ENCODE measurements at places on chromosomes 7 and 10.

DNA sequence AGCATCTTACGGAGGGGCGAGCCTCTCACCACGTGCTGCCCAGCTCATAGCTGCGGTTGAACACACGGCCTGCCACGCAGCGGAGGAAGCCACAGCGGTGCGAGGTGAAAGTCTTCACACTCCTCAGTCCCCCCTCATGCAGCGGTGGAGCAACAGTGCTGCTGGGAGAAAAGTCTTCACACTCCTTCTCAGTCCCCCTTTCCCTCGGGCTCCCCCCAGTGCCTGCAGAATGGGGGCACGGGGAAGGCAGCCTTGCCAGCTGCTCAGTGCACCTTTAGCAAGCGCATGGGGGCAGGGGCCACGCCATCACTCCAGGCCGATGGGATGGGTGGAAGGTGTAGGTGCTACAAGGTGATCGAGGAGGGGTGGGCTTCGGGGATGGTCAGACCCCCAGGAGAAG is 206.3 kb upstream of the TCERG1L start:
- no peak for DNase-seq

DNA sequence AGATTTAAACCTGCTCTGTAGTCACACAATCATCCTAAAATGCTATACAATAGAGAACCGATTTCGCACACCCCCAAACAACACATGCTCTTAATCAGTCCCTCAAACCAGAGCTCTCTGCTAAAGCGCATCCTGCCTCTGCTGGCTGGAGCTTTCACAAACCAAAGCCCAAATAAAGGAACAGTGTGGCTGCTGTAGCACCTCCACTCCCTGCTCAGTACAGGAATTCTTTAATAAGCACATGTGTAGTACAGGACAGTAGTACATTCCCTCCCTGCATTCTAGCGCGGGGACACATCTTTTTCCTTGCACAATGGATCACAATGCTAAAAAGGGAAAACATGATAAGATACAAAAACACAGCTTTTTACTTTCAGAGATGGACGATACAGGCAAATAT is 684.6 kb downstream of the MAGI2 start:
- no peak for DNase-seq

DNA sequence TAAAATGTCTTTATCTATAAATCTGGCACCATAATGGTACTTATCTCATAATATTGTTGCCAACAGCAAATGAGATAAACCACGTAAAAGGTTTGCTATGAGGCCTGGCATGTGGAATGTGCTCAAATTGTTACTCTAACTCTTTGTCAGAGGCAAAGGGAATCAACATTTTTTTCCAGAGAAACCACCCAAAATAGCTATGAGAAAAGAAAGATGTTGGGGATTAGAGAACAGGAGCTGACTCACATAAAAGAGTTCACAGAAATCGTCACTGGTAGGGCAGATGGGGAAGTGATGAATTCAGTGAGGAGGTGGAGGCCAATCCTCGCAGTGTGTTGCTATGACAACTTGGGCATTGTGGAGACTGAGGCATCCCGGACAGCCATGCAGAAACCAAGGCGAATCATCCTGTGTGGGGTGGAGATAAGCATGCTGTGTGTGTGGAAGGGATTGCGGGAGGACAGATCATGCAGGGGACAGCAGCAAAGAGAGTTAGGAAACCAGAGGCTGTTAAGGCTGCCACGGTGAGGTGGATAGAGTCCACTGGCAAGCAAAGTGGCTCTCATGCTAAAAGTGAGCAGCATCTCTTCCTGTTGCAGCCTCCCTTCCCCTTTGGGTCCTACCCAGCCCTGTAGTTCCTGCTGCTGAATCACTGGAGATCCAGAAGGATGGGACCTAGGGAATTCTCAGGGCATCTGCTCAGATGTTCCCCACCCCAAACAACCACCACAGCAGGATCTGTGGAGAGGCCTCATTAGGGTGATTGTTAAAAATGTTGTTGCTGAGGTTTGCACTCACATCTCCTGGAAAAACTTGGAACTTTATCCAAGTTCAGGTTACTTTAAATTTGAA is 103.9 kb downstream of the CUBN start:
- peak; percentile 60 for DNase-seq

GRCh38 chr10:61486738-61487396 is 33.7 kb upstream of the TMEM26 start:
- no peak for DNase-seq

- DNase-seq, result no peak
These were observed 41.6 kb downstream of the PROSER2 start for GRCh38 chr10:11864727-11865126.

DNA sequence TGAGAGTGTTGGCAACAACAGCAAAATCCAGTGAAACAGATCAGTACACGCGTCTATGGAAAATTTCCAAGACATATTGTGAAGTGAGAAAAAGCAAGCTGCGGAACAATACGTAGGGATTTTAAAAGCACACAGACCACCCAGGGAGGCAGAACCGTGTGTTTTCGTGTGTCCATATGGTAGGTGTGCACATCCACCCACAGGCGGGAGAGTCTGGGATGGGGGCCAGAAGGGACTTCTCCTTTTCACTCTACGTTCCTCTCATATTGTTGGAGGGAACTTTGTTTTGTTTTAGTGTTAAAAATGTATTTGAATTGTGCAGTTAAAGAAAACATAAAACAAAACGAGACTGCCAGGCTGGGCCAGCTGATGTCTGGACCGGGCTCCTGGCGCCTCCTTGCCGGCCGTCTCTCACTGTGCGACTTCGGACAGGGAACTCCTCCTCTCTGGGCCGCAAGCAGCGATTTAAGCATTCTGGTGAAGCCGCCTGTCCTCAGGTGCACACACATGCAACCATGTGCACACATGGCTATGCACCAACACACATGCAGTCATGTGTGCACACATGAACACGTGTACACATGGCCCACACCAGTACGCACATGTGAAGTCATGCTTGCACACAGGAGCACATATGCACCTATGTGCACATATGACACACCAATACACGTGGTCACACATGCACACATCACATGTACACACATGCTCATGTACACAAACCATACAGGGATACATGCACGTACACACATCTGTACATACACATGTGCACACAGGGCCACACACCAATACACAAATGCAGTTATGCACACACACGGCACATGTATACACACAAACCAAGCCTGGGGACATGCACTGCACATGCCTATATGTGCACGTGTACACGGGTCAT is 141.1 kb downstream of the ELFN1 start:
- DNase-seq, result no peak

DNA sequence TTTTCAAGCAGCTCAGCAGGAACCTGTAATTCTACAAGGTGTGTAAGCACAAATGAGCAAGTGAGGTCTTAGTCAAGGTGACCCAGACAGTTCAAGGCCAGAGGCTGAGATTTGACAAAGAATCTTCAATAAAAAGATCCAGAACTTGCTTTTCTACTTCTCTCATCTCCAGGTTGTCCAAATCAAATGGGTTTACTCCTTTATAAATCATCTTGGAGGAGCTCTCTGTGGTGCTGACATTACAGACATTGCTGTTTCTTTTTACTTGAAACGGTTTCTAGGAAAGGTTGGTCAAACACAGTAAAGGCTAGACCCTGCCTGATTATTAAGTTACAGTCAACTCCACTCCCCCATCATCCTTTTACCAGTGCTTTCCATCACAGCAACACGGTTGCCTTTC is 504.6 kb downstream of the SORCS3 start:
- DNase-seq, result no peak

- no peak for DNase-seq
These were observed 69.7 kb downstream of the VWA2 start for GRCh38 chr10:114308531-114309363.

DNA sequence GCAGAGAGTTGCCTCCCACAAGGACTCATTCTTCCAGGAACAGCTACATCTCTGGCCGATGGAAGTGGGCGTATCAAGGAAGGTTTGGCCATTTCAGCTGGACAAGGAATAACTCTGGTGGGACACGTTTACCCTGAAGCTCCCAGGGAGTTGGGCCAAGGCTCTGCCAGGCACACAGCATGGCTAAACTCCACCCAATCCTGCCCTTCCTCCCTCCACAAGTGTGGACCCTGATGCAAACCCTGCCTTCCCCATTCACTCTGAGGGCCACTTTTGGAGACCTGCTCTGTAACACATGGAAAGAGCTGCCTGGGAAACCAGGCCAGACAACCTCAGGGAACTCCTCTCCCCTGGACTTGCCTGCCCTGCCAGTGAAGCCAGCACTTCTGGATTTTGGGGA is 407.8 kb upstream of the FOXK1 start:
- no peak for DNase-seq

DNA sequence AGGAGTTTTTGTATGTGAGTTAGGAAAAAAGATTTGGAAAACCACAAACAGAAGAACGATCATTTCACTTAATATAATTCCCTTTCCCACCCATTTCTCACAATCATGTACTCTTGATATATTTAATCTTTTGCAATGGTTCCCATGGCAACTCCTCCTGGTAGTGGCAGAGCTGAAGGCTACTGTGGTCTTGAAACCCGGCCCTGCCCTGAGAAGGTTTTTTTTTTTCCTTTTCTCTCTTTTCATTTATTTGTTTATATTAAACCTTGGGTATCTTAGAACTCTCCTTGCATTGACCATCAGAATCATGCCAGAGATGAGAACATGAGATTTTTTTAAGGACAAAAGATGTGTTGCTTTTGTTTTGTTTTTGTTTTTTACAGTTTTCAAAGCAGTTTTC is 566.1 kb upstream of the NRP1 start:
- DNase-seq, result no peak

DNA sequence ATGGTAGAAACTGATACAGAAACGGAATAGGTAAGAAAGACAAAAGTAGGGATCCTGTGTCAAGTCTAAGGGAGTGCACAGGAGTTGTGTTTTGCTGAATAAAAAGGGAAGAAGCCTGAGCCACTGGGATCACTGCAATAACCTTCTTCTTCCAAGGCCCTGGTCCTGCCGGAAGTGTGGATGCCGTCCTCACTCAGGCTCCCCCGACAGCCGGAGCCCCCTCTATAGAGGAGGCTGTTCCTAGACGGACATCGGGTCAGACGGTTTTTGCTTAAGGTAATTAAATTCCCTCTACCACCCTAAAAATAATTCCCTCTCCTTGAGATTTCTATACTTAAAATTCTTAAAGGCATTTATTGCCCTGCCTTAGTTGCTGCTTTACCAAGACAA is 566.9 kb downstream of the PTPRN2 start:
- no peak for DNase-seq

DNA sequence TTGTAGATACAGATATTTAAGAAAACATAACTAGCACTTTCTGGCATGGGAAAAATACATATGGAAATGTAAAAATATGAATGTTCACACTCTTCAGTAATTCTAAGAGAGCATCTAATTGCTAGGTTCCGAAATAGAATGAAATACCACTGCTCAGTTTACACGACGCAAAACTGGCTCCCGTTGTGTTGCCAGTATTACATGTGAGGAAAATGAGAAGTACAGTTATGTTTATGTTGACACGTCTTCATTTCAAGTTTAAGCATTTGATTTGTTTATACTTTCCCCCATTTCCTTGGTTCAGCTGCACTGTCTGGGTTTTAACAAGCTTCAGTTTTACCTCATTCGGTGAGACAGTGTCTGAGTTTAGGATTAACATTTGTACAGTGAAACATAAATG is 275.8 kb upstream of the SEMA3D start:
- no peak for DNase-seq

DNA sequence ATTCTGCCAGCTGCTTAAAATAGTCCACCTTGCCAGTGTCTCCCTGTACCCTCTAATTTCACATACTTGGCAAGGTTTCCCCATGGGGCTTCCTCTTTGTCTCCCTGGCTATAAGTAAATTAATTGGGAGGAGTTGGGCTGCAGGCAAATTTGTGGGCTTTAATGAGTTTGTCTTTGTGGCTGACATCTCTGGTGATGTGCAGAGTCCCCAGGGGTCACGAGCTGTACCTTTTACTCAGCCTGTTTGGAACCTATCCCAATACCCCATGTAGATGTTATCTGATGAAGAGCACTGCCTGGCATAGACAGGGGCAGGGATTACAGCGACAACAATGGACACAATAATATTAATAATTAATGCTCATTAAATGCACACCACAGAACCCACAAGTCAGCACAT is 132.5 kb downstream of the SLIT1 start:
- no peak for DNase-seq

DNA sequence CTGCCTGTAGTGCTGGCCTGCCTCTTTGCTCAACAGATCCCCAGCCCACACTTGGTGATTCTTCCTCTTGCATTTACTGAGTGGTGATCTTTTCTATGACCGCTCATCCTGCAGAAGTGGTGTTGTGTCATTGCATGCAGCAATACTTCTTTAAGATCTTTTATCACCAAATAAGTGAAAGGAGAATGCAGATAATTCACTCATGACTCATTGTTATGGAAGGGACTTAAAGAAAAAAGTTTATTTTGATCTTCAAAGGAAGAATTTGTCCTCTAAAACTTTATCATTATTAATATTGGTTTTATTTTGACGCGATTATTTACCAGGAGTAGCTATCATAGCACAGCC is 489.1 kb upstream of the CELF2 start:
- DNase-seq, result no peak

- DNase-seq, result no peak
These were observed 19.2 kb upstream of the BMPER start for GRCh38 chr7:33886149-33886623.

GRCh38 chr10:126156012-126156411 is 232.3 kb downstream of the ADAM12 start:
- DNase-seq, result no peak

DNA sequence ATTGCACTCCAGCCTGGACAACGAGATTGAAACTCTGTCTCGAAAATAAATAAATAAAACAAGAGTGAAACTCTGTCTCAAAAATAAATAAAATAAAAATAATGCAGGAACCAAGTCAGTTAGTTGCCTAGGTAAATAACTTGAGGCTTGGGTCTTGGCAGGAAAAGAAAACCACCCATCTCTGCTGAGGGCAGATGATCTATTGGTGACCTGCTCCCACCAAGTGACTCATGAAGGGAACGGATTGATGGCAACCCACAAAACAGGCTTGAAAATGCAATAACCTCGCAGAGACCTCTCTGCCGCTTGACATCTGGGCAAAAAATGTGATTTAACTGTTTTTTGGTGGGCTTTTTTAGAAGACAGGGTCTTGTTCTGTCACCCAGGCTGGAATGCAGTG is 86.6 kb downstream of the CALN1 start:
- no peak for DNase-seq

GRCh38 chr10:7218968-7219367 is 191.9 kb downstream of the SFMBT2 start:
- no peak for DNase-seq

All from stimulated activated CD8-positive, alpha-beta memory T cell treated with anti-CD3 and anti-CD28 coated beads, Interleukin-7, amount 100 ng/mL, for 48 hours (primary cell).